ENCODE measurements at places on chromosomes 3 and 15.

GRCh38 chr3:82141592-82141991 lies 380.1 kb upstream of the GBE1 start:
- no peak for DNase-seq

- no peak for DNase-seq
Measured at GRCh38 chr15:49751751-49752150, 130.9 kb downstream of the DTWD1 start.

GRCh38 chr15:86961669-86962068 lies 882.0 kb downstream of the AGBL1 start:
- DNase-seq = no peak

DNA sequence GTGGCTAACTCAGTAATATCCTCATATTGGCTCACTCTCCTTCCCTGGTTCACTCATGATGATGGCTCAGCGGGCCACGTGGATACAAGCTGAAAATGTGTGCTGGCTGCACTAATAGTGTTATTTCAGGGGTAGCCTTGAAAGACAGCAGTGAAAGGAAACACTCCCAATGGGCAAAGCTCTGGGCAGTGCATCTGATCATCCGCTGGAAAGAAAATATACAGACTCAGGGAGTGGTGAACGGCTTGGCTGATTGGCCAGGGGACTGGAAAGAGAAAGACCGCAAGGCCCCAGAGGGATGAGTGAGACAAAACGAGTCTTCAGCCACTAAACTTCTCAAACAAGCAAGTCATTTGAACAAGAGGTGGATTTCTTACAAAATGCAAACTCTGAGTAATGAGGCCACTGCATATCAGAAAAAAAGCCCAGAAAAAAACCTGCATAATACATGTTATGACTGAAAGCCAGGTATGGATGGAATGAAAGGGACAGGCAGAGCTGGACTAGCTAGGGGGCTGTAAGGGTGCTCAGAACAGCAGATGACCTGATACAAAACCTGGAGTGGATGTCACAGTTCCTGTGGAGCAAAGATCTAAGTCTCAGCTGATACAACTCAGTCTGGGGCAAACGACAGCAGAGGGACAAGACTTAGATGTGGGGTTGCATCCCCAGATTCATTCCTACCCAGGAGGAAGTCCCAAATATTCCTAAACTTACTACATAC lies 33.3 kb downstream of the CMTM6 start:
- DNase-seq = no peak

- DNase-seq = no peak
Measured at GRCh38 chr3:131353016-131353877, 28.3 kb upstream of the NUDT16 start.

GRCh38 chr15:29102911-29103823 lies 166.5 kb downstream of the NSMCE3 start:
- peak; percentile 57 for DNase-seq

DNA sequence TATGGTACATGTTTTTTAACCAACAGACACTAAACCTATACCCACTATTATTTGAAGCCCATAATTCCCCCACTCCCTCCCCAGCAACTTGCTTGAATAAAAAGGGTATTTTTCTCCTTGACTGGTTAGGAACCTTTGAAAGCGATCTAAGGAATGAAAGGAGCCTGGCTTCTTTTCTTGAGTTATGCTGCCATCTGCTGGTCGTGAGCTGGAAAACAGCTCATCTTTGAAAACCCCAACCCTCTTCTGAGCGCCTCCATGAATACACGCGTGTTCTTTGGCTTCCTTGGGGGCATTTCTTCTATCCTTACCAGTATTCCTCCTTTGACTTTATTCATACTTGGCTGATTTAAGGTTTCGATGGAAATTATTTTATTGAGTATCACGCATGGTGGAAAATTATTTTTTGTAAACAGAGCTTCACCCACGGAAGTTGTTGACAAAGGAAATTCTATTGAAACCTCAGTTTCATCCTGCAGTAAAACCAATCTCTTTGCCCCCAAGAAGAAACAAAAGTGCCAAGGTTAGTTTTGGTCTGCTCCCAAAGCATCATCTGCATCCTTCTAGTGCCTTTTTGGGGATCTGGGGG lies 171.6 kb downstream of the SV2B start:
- DNase-seq = peak; percentile 72

DNA sequence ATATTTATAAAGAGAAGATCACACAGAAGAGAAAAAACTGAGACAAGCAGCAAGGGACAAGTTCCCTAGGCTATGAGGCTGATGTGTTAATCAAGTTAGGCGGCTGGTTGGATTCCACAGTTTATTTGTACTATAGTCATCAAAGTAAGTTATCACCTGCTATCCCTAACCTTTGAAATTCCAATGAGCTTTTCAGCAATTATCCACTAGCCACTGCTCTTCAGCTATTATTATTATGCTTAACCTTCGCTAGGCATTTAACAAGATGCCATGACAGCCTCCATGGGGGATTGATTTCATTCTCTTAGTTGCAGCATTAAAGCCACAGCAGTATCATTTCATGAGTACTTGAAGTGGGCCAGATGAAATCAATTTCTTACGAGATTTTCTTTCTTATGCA lies 699.5 kb upstream of the NAALADL2 start:
- no peak for DNase-seq

DNA sequence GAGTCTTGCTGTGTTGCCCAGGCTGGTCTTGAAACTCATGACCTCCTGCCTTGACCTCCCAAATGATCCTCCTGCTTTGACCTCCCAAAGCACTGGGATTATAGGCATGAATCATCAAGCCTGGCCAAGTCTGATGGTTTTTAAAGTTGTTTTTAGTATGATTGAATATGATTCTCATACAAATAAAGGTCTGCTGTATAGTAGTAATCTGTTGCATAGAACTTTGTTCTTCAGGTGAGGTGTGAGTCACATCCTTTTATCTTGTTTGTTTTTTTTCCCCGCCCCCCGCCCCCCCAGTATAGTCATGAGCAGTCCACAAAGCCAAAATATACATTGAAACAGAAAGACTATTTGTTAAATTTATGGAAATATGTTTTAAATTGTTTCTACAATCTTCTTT lies 39.0 kb downstream of the UBE2E2 start:
- DNase-seq = no peak

DNA sequence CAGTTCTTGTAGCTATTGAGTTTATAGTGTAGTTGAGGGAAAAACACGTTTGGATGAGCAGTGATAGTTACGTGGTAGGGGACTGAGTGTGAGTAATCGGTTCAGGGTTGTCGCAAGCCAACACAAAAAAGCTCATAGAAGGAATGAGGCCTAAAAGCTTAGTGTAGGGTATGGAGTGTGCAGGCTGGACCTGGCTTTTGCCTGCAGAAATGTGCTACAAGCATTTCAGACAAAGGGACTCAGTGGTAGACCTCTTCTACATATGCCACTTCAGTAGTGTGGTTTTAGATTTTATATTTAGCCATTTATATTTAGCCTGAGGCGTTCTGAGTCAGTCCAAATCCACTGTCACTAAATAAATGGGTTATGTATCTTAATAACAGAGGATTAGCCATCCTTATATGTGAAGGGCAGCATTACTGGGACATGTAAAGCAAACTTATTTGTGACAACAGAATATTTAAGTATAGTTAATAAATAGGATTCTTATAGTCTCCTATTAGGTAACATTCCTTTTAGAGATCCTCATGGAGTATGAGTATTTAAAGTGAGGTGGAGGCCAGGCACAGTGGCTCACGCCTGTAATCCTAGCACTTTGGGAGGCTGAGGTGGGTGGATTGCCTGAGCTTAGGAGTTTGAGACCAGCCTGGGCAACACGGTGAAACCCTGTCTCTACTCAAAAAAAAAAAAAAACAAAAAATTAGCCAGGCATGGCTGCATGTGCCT lies 21.8 kb downstream of the ATP2C1 start:
- no peak for DNase-seq

- no peak for DNase-seq
Measured at GRCh38 chr3:49025793-49026520, 3.2 kb downstream of the IMPDH2 start.

Data from AG20443 (cell line).